ENCODE measurements at places on chromosomes 11 and 22.

GRCh38 chr11:62266558-62266957, 3.4 kb upstream of the SCGB2A2 start:
- H3K4me1 ChIP-seq = no peaks in the 10 kb centered on the region
- H3K4me3 ChIP-seq = no peak overlapping the region
- no peaks in the 10 kb centered on the region for H3K36me3 ChIP-seq
- no peak overlapping the region for H3K27ac ChIP-seq
- DNase-seq = no peak

GRCh38 chr11:80586464-80586863, 1145.6 kb upstream of the TENM4 start:
- no peaks in the 10 kb centered on the region for H3K36me3 ChIP-seq
- no peak overlapping the region for H3K27ac ChIP-seq
- H3K4me1 ChIP-seq = no peaks in the 10 kb centered on the region
- DNase-seq = no peak

DNA sequence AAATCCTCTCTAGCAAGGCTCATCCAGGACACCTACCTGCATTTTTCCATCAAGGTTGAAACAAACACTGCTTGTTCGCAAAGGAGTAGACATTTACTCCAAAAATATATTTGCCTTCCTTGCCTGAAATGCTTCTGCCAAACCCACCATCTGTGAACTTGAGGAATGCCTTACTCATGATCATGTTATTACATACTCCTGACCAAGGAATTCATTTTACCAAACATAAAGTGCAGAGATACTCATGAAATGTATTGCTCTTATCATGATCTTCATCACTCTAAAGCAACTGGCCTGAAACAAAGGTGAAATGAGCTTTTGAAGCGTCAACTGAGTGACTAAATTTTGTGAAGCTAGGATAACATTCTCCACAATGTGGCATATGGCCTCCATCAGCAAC, 243.1 kb upstream of the CCDC179 start:
- no peak overlapping the region for H3K27ac ChIP-seq
- H3K36me3 ChIP-seq = no peaks in the 10 kb centered on the region
- H3K4me1 ChIP-seq = no peaks in the 10 kb centered on the region

DNA sequence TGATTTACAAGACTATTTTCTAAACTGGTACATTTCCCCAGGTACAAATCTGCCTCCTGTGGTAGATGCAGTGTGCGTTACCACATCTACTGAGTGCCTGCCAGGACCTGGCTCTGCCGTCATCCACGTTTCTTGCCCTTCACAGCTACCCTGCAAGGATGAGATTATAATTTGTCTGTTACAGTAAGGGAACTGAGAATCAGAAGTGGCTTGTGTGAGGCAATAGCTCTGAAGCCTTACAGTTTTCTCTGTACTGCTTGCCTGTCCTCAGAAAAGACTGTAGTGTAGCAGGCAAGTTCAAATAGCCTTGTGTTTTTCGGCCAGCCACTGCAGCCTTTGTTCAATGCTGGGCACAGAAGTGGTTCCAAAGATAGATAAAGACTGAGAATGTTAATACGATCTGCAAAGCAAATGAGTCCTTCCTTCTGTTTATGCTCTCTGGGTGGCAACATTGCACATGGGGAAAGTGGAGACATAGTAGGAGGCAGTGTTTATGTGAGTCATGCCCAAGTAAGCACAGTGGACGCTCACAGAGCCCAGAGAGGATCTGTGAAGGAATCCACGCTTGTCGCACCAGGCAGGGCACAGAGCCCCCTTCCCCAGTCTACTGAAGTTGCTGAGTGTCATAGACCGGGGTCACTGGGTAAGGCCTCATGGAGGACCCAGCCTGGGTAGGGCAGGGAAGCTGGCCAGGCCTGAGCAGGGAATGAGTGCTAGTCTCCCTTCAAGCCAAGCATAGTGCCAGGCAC, 49.1 kb downstream of the MICAL2 start:
- DNase-seq = no peak
- H3K27me3 ChIP-seq = no peaks in the 10 kb centered on the region
- no peak overlapping the region for H3K4me3 ChIP-seq
- no peaks in the 10 kb centered on the region for H3K36me3 ChIP-seq
- no peak overlapping the region for H3K27ac ChIP-seq

- no peaks in the 10 kb centered on the region for H3K36me3 ChIP-seq
- no peak overlapping the region for H3K27ac ChIP-seq
- no peak for DNase-seq
- H3K4me3 ChIP-seq = no peak overlapping the region
- H3K4me1 ChIP-seq = no peaks in the 10 kb centered on the region
- no peaks in the 10 kb centered on the region for H3K27me3 ChIP-seq
Measured at GRCh38 chr11:134119094-134119493, 50.2 kb downstream of the JAM3 start.

GRCh38 chr11:74086242-74086884, 77.5 kb upstream of the UCP3 start:
- no peak overlapping the region for H3K4me3 ChIP-seq
- H3K27ac ChIP-seq = no peak overlapping the region
- H3K36me3 ChIP-seq = peaks cover 68% of the 10 kb centered on the region
- H3K27me3 ChIP-seq = no peaks in the 10 kb centered on the region
- no peak for DNase-seq

DNA sequence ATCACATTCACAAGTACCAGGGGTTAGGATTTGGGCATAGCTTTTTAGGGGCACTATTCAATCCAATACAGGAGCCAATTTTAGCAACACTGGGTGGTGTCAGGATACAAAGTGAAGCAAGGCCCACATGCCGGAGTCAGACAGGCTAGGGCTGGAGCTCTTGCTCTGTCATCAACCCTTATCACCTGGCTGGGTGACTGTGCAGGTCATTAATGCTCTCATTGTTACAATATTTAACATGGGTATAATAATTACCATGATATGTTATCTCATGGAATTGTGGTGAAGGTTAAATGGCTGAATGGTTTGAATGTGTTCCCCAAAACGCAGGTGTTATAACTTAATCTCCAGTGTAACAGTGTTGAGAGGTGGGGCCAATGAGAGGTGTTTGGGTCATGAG, 143.3 kb upstream of the THY1 start:
- H3K36me3 ChIP-seq = no peaks in the 10 kb centered on the region
- H3K4me3 ChIP-seq = no peak overlapping the region

DNA sequence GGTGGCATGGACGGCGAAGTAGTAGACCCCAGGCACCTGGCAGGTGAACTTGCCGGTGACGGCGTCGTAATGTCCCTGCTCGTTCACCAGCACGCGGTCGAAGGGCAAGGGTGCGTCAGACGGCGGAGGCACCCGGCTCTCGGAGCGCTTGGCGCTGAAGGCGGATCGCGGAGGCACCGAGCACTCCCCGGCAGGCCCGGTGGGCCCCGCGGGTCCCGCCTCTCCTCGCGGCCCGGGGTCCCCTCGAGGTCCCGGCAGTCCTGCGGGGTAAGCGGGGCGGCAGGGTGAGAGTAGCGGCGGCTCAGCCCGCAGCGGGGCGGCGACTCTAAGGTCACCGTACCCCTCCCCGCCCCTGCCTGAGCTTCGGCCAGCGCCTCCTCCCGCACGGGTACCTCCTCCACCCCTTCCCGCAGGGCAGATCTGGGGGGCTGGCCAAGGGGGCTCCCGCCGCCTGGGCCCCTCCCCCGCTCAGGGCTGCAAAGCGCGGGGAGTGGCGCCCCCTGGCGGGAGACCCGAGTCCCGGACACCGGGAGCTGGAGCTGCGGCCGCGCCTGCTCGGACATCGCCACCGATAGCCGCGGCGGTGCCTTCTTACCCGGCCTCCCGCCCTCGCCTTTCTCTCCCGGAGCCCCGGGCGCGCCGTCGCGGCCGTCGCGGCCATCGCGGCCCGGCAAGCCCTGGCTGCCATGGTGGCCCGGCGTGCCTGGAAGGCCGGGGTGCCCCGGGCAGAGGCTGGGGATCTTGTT, 921 bp downstream of the C1QTNF5 start:
- no peaks in the 10 kb centered on the region for H3K27me3 ChIP-seq
- H3K36me3 ChIP-seq = peaks cover 29% of the 10 kb centered on the region
- no peak for DNase-seq
- H3K27ac ChIP-seq = no peak overlapping the region
- peaks cover 33% of the 10 kb centered on the region for H3K4me1 ChIP-seq
- H3K4me3 ChIP-seq = no peak overlapping the region

- H3K27ac ChIP-seq = no peak overlapping the region
- no peaks in the 10 kb centered on the region for H3K4me1 ChIP-seq
- H3K4me3 ChIP-seq = no peak overlapping the region
- H3K27me3 ChIP-seq = no peaks in the 10 kb centered on the region
Measured at GRCh38 chr11:133906746-133907145, 50.0 kb downstream of the IGSF9B start.

GRCh38 chr11:131311776-131312514, 58.5 kb upstream of the NTM start:
- H3K27ac ChIP-seq = no peak overlapping the region
- no peaks in the 10 kb centered on the region for H3K27me3 ChIP-seq
- DNase-seq = no peak
- no peaks in the 10 kb centered on the region for H3K4me1 ChIP-seq
- H3K4me3 ChIP-seq = no peak overlapping the region

DNA sequence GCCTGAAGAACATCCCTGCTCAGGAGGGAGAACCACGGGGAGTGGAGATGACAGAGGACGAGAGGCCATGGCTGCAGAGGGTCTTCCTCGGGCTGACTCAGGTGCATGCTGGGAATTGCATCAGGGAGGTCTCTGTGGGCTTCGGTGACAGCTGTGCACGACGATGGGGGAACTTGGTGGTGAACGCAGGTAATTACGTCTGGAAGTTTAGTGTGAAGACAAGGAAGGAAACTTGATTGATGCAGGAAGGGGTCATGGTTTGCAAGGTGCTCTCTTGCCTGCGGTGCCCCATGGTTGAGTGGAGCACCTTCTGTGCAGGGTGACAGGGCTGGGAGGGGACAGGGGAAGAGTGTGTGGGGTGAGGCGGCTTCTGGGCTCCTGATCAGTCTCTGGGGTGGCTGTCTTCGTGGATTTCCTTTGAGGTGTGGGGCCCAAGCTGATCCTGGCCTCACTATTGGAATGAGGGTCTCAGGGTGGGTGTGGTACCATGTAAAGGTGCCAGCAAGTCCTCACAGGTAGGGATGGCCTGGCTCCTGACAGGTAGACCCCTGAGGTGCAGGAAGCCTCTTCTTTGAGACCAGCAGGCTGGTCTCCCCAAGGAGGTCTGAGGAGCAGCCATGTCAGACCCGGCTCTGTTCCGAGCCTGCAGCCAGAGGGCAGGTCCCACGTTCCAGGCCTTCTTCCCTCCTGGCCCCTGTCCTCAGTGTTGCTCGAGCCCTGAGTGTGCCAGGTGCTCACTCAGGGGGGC, 1020.1 kb downstream of the TBC1D22A start:
- H3K4me1 ChIP-seq = no peaks in the 10 kb centered on the region
- H3K36me3 ChIP-seq = no peaks in the 10 kb centered on the region
- no peak for DNase-seq
- H3K27ac ChIP-seq = no peak overlapping the region

DNA sequence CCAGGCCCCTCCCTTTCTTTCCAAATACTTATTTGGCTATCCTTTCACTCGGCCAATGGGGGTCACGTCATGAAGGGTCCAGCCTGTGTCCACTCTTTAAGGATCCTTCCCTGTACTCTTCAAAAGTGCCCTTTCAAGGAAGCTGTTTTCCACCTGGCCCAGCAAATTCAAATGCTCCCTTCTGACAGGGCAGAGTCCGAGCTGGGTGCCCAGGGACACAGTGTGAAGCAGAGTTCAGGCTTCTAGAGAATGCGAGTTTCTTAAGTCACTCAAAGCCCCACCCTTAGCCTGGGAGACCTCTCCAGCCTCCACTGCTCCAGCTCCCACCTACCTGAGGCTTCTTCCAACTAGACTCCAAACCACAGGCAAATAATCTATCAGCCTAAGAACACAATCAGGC, 5.5 kb upstream of the APOA1 start:
- no peaks in the 10 kb centered on the region for H3K27me3 ChIP-seq
- no peaks in the 10 kb centered on the region for H3K4me1 ChIP-seq
- no peak overlapping the region for H3K27ac ChIP-seq
- DNase-seq = no peak
- H3K4me3 ChIP-seq = no peak overlapping the region
- H3K36me3 ChIP-seq = peaks cover 39% of the 10 kb centered on the region

GRCh38 chr22:37741312-37741795, 44.5 kb downstream of the TRIOBP start:
- H3K4me1 ChIP-seq = peaks cover 12% of the 10 kb centered on the region
- peaks cover 6% of the 10 kb centered on the region for H3K36me3 ChIP-seq
- no peaks in the 10 kb centered on the region for H3K27me3 ChIP-seq
- no peak overlapping the region for H3K27ac ChIP-seq
- no peak for DNase-seq

DNA sequence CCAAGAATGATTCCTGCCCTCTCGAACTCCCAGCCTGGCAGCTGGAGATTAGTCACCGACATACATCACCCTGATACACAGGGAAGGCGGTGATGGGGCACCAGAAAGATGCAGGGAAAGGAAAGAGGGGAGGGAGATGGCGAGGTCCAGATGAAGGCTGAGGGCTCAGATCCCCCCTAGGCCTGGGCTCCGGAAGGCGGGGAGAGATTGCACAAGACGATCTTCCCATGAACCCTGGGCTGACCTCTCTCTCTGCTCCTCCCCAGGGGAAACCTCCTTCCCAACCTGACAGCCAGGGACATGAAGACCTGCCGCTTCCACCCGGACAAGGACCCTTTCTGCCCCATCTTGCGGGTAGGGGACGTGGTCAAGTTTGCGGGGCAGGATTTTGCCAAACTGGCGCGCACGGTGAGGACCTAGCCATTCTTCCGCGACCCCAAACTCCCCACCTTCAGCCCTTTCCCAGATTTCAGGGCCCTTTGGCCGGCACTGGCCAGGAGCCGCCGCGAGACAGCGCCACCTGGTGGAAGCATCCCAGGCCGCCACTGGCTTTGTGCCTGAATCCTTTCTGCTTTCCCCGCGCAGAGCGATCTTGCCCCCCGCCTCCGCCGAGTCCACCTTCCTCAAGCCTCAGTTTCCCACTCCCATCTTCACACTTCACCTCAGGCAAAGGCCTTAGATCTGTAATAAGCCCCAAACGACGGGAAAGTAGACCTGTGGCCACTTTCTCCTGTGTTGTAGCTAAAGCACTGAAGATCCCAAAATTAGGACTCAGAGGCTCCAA, 11.5 kb downstream of the P2RX3 start:
- no peak overlapping the region for H3K27ac ChIP-seq
- peaks cover 14% of the 10 kb centered on the region for H3K27me3 ChIP-seq
- H3K4me1 ChIP-seq = 0 out of 2 replicates have a peak, but pooled peaks cover 2% of the 10 kb centered on the region
- no peak overlapping the region for H3K4me3 ChIP-seq

DNA sequence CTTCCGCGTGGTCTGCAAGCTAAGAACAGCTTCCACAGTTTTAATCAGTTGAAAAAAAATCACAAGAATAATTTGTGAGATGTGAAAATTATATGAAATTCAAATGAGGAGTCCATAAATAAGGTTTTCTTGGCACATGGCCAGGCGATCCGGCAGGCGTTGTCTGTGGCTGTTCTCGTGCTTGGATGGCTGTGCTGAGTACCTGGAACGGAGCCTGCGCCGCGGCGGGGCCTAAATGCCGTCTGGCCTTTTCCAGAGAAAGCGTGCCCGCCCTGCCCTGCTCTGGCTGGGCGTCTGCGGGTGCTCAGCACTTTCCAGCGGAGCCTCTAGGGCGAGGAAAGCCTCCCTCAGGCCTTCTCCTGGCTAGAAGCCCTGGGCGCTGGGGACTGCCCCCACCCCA, 41.8 kb downstream of the OSBPL5 start:
- H3K36me3 ChIP-seq = peaks cover 92% of the 10 kb centered on the region
- H3K27me3 ChIP-seq = no peaks in the 10 kb centered on the region
- H3K27ac ChIP-seq = no peak overlapping the region
